ENCODE measurements at places on chromosomes 12 and 14. TPM values are rescaled to one million over a fixed set of nuclear protein-coding genes. Genes with fewer than 3 reads are reported as not detected.

Gene PAPLN
- total RNA-seq: 15.9 TPM

Gene NINJ2
- total RNA-seq: not detected

Gene ARHGAP9
- total RNA-seq: 2.3 TPM

GRCh38 chr12:94207849-94208621 lies 59.7 kb downstream of the PLXNC1 start:
- DNase-seq: no peak

- no peak for DNase-seq
Measured at GRCh38 chr14:77475432-77476115, 17.7 kb downstream of the AHSA1 start.

DNA sequence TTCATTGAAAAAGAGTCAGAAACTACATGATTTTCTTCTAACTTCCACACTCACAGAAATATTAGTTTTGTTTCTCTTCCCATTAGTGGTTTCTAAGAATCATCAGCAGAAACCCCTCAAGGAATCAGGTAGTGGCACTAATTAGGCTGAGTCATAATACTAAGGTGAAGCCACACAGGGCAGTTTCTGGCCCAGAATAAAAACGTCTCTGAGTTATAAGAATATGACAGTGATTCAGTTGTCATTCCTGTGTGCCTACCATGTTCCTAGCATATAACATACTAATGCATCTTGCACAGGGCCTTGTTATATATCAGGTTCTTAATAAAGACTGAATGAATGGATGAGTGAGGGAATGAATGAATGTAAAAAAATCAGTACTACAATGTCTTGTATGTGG lies 206.0 kb upstream of the PLEKHG7 start:
- no peak for DNase-seq

Measured in H1 (cell line).